ENCODE measurements at places on chromosomes 6 and 20.

DNA sequence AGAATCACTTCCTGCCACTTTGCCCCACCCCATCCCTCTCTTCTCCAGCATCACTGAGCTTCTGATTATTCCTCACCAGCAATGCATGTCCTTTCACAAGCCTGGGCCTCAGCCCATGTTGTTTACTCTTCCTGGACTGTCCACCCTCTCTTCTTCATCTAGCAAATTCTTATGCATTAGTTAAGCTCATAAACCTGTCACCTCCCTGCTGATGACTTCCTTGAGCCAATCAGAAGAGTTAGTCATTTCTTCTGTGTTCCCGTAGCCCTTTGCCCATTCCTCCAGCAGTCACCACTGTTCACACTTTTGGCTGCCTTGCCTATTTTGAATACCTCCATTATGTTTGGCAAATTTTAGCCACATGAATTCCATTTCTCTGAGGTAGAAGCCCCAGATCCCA is 4.1 kb upstream of the CRYBG1 start:
- DNase-seq, result no peak

- DNase-seq, result peak; percentile 49
Measured at GRCh38 chr20:3818155-3819151, 1.9 kb upstream of the AP5S1 start.

DNA sequence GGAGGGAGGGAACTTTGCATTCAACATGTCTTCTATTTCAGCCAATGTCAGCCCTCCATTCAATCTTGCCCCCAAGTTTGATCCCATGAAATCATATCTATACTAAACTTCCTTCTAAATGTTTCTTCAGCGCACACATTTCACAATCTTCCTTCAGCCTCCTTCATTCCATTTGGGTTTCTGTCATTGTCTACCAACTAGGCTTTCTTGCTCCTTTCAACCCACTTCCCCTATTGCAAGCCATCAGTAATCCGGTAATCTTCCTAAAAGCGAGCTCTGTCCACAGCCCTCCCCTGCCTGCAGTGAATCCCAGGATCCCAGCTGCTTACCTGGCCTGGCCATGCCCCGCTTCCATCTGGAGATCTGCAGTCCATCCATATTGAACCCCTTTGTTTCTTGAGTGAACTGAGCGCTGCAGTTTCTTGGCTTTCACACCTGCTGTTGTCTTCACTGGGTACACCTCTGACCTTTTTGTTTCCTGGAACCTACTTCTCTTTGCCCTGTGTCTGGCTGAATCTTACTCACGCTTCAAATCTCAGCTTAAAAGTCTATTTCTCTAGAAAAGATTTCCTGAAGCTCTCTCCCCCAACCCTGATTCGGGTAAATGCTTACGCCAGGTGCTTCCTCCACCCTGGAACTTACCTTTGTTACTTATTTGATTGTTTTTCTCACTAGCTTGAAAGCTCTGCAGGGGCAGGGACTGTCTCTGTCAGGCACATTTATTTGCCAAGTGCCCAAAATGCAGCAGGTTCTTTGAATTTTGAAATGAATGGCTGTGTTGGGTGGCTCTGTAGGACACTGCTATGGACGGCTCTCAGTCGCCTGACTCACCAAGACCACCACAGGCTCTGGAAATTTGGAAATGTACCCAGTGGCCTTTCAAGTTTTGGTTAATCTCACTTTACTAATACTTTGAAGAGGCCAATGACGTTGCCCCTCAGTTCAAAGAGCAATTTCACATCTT is 50.3 kb downstream of the ADTRP start:
- DNase-seq, result peak; percentile 66

GRCh38 chr6:46366190-46366900 is 124.9 kb downstream of the RCAN2 start:
- DNase-seq, result no peak

DNA sequence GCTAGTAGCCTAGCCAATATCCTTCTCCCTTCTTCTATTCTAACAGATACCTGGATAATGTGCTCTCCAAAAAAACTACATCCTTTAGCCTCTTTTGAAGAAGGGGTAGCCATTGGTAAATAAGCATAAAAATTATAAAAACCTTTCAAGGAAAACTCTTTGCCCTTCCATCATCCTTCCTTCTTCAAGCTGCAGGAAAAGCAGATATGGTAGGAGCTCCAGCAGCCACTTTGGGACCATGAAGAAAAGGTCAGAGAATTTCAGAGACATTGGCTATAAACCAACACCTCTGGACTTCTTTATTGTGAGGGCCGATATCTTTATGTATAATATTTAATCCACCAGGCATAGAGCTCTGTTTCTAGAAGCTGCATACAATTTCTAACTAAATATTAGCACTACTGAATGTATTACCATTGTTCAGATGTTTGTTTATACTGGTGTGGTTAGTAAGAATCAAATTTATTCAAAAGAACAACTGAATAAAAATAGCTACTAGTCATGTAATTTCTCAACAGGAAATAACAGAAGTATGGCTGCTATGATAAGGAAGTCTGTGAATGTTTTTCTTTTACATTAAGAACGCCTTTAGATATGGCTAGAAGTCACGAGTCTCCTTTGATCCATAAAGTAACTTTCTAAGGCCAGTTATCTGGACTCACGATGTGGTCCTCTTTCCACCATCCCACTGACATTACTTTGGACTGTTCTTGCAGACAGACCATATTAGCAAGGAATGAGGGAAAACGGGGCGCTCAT is 32.2 kb downstream of the MYLK4 start:
- DNase-seq, result no peak

GRCh38 chr6:6557504-6557839 is 31.0 kb upstream of the LY86 start:
- DNase-seq, result no peak

DNA sequence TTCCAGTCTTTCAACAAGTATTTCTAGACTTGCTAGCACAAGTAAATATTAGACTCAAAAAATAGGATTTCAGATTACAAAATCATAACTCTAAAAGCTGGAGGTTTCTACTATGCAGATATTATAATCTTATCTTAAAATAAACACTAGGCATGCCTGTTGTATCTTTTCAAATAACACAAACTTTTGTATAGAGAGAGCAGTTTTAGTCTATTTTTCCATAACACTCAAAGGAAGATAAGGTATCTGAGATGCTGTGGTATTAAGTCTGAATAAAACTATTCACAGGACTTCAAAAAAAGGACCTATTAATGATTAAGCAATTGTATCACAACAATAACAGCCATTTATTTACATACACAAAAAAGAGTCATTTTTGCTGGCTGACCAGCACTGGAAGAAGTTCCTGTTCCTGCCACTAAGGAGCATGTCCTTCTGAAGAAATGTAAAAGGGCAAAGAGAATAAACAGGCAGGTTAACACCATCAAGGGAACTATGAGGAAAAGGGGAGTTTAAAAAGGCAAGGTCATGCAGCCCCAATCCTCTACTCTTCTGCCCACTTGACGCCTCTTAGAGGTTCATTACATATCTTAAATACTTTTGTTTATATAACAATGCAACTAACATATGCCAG is 39.4 kb downstream of the REPS1 start:
- no peak for DNase-seq

GRCh38 chr6:70282312-70282918 is 20.5 kb downstream of the COL9A1 start:
- DNase-seq, result no peak

DNA sequence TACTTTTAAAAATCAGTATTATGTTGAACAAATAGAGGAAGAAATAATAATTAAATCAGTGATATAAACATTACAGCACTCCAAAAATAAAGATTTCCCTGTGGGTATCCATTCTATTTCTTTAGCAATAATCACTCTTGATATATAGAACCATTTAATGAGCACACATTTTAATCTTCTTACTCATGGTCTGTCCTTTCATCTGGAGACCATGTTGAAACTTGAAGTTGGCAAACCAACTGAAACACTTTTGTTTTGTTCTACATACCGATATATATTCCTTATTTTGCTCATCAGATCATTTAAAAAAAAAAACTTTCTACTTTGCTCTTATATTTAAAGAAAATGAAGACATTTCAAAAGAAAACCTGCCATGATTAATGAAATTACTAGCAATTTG is 13.4 kb downstream of the C6orf58 start:
- DNase-seq, result no peak

DNA sequence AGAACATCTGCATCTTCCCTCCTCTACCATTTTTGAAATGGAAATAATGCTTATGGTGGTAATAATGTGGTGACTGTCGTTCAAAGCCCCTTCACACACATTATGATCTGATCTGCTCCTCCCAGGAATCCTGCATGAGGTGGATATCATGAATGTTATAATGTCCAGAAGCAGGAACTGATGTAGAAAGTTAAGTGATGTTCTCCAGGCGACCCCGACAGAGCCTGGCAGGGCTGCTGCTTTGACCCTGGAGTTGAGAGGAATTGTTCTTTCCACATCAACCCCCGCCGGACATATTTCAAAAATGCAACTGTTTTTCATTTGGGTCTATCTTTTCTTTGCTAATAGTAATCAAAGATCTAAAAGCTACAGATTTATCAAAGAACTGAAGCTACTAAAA is 131.6 kb downstream of the GMPR start:
- DNase-seq, result no peak

GRCh38 chr6:139029470-139030227 is 1.1 kb downstream of the ABRACL start:
- no peak for DNase-seq

- no peak for DNase-seq
Measured at GRCh38 chr20:17568972-17569521, 828 bp upstream of the DSTN start.

DNA sequence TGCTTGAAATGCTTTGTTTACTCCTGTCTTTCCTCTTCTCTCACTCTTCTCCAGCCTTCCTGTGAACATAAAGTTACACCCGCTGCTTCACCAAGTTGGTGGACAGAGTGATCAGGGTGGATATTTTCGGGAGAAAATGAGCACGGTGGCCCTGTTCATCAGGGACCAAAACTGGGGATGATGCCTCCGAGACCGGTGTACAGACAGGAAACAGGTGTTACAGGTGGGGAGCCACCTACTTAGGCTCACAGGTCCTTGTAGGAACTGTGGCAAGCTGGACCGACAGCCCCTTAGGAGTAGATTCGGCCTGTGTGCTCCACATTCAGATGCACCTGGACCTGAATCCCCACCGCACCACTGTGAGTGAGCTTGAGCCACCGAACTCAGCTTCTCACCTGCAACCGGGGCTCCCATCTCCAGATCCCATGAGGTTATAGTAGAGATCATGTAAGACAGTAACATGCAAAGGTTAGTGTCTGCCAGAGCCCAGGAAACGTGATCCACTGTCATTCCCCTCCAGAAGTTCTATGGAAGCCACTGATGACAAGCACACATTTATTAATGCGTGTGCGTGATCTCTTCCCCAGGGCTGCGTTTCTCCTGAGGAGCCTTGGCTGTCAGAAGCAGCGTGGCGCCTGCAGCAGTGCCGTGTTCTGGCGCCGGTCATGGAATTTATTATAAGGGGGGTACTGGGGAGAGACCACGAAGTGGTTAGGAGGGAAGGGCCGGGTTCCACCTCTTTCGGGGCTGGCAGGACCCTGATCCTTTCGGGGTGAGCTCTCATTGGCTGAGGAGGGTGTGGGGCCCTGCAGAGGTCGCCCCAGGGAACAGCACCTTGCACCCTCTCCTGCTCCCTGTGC is 94.2 kb downstream of the ERMARD start:
- no peak for DNase-seq

- peak; percentile 48 for DNase-seq
Measured at GRCh38 chr6:141484711-141485110, 648.0 kb upstream of the GJE1 start.

- DNase-seq, result no peak
Measured at GRCh38 chr20:33460711-33461110, 17.1 kb upstream of the SNTA1 start.

DNA sequence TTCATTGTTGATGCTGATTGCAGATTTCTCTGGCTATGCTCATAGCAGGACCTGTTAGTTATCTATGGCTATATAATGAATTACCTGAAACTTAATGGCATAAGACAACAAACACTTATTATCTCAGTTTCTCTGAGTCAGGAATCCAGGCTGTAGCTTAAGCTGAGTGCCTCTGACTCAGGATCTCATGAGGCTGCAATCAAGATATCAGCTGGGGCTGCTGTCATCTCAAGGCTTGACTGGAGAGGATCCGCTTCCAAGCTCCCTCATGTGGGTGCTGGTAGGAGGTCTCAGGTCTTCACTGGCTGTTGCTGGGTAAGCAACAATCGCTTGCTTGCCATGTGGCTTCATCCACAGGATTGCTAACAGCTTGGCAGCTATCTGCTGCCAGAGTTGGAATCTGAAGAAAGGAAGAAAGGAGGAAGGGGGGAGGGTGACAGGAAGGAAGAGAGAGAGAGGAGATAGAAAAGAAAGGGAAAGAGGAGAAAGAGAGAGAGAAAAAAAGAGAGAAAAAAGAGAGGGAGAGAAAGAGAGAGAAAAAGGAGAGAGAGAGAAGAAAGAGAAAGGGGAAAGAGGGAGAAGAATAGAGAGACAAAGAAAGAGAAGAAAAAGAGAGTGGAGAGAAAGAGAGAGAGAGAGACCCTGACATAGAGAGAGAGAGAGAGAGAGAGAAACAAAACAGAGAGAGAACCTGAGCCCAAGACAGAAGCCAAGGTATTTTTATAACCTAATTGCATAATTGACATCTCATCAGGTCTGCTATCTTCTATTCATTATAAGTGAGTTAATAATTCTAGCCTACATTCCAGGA is 579.0 kb upstream of the BTBD3 start:
- no peak for DNase-seq

- peak; percentile 4 for DNase-seq
Measured at GRCh38 chr20:4326195-4327065, 311.1 kb upstream of the RNF24 start.

- DNase-seq, result no peak
Measured at GRCh38 chr6:39790772-39791171, 1.4 kb upstream of the DAAM2 start.

- no peak for DNase-seq
Measured at GRCh38 chr20:36110994-36111393, 43.5 kb upstream of the EPB41L1 start.

DNA sequence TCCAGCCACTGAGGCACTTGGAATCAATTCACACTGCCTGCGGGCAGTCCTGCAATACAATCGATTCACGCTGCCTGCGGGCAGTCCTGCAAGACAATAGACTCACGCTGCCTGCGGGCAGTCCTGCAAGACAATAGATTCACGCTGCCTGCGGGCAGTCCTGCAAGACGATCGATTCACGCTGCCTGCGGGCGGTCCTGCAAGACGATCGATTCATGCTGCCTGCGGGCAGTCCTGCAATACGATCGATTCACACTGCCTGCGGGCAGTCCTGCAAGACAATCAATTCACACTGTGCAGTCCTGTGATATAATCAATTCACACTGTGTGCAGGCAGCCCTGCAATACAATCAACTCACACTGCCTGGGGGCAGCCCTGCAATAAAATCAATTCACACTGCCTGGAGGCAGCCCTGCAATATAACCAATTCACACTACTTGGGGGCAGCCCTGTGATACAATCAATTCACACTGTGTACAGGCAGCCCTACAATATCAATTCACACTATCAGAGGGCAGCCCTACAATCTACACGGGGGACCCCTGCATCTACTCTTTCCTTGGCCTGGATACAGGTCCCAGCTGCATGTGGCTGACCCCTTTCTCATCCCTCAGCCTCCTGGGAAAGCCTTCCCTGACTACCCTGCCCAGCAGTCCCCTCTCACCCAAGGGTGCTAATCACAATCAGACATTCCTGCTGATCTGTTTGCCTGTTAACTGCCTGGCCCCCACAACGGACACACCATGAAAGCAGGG is 10.4 kb downstream of the TAF4 start:
- DNase-seq, result no peak

GRCh38 chr6:44444853-44445252 is 57.3 kb downstream of the CDC5L start:
- DNase-seq, result no peak

GRCh38 chr6:54173089-54173488 is 61.8 kb downstream of the MLIP start:
- no peak for DNase-seq
